Kidney tubule cell (primary cell): ENCODE measurements at places on chromosomes 16 and 17.

- no peak for DNase-seq
These were observed 4.6 kb upstream of the ADCY7 start for GRCh38 chr16:50261707-50262235.

GRCh38 chr16:29662729-29663015 lies 375 bp upstream of the SPN start:
- DNase-seq, result no peak

DNA sequence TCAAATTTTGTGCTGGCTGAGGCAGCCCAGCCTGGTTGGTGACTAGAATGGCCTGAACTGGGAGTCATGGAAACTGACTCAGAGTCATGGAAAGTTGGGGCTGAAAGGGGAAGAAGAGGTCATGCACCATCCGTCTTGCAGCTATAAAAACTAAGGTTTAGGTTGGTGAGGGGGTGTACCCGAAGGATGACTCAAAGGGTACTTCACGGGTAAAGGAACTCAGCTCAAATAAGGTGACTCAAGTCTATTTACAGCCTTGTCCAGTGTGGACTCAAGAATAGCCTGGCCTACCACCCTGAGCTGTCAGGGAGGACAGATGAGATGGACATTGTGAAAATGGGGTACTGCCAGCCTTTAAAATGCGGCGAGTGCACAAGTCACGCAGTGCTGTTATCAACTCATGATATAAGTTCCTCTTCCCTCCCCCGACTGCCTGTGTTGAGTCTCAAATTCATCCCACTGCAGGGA lies 18.6 kb downstream of the CD300LB start:
- DNase-seq, result peak; percentile 89

DNA sequence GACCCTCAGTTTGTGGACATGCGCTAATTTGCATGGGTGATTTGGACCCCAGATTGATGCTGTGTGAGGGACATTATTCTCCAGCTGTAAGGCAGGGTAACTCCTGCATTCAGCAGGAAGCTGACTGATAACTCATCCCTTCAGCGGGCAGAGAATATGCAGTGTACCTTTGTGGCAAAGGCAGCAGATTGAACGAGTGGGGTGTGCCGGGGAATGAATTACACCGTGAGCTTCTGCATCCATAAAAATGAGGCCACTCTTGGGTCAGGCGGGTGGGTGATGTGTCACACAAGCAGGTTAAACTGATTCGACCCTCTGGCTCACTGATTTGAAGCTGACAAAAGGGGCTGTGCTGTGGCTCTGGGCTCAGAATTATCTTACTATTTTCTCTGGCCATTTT lies 128.9 kb upstream of the PMFBP1 start:
- peak; percentile 42 for DNase-seq

DNA sequence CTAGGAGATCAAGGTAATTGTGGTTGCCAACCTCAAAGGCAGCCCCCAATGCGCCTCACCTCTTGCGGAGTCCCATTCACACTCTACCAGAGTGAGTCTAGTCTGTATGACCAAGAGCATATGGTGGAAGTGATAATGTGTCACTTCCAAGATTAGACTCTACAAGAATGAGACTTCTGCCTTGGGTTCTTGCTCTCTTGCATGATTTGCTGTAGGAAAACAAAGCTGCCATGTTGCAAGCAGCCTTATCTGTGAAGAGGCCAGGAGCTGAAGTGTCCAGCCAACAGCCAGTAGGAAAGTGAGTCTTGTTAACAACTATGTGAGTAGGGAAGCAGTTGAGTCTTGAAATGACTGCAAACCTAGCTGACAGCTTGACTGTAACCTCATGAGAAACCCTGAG lies 3.4 kb downstream of the TERF2 start:
- no peak for DNase-seq

DNA sequence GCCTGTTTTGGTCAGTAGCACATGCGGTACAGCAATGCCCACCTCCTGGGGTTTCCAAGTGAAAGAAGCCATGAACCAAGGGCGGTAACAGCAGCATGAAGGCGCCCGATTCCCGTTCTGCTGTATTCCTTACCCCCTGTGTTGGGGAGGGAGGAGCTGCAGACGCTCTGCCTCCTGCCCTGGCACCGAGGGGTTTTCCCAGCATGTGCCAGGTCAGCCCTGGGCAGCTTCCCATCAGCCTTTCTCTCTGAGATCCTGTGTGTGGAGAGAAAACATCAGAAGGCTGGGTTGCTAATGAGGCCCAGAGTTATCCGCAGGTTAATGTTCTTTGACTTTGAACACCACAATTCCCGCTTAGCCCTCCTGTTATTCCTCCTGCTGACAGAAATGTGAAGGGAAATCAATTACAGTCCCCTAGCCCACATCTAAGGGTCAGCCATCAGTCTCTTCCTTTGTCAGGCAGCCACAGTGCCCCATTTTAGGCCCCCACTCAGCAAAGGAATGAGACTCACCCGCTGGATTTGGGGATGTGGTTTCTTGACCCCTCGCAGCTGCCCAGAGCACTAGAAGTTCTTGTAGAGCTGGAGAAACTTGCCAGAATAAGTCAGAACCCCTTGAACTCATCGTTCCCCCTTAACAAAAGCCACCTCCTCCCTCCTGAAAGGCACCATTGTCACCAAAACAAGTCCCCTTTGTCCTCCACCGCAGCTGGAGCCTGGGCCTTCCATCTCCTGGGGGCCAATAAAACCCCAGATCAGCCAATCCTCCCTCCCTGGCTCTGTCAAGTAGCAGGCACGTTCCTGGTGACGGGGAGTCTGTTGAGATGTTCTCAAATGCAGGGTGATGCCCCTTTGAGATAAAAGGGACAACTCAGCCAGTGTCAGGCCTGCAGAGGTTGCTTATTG lies 168.5 kb downstream of the KATNIP start:
- DNase-seq, result peak; percentile 2

GRCh38 chr16:57755061-57755684 lies 19.6 kb downstream of the KATNB1 start:
- DNase-seq, result no peak

DNA sequence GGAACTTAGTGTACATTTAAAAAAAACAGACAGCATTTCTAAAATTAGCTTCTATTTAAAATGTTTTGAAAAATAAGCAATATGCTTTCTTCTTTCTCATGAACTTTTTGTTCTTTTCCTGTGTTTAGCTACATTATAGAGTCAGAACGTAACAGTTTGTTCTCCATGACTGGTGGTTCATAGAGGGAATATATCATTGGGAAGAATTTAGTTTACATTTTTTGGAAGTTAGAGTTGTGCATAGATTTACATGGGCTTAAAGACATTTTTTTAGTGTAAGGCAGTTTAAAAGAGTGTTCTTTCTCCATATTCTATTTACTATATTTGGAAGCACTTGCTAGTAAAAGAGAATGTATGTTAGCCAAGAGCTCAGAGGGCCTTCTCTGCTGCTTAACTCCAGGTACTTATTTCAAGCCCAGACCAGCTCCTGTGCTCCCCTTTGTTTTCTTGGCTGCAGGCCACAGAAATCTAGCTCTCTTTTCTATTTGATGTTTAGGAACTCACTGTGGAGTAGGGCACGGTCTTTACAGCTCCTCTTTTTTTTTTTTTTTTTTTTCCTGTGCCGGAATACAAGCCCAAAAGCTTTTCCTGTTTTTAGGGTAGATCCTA lies 20.2 kb downstream of the AP2B1 start:
- no peak for DNase-seq

DNA sequence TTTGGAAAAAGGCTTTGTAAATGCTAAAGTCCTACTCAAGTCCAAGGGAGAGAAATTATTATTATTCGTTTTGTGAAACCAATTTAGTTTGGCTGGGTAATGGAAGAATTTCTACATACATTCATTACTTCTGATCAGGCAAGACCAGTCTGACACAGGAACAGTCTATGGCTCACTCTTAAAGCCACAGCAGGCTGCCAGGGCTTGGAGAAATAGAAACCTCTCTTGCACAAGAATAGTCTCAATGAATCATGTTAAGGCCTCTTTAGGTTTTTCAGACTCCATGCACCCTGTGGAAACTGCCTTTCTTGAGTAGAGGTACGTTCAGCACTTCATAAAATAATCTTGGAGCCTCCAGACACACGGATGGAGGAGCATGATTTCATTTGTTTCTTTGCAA lies 167.7 kb downstream of the IRX3 start:
- no peak for DNase-seq

GRCh38 chr16:88789594-88789993 lies 4.6 kb upstream of the PIEZO1 start:
- no peak for DNase-seq

DNA sequence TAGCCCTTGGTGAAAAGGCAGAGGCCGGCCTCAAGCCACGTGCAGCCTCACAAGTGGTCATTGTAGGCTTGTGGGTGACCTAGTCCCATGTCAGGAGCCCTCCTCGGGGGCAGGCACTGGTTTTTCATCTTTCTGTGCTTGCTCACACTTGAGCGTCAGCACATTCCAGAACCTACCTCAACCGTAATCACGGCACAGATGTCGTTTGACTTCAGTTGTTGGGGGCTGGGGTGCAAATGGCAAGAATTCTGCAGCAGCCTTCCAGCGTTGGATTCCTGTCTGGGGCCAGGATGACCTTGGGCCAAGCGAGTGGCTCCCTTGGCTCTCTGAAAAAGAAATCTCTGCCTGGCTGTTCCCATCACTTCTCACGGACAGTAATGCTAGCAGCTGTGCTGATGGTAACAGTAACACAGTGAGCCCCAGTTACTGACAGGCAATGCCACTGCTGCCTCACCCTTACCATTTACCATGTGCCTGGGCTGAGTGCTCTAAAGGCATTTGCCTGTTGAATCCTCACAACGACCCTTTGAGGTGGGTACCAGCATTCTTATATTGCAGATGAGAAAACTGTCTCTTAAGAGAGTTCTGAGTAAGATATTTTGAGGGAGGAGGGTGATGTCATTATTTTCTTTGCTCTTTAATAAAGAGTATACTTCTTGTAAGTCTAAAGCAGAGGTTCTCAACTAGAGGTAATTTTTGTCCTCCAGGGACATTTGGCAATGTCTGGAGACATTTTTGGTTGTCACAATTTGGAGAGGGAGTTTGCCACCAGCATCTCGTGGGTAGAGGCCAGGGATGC lies 46.5 kb downstream of the KSR1 start:
- peak; percentile 92 for DNase-seq

DNA sequence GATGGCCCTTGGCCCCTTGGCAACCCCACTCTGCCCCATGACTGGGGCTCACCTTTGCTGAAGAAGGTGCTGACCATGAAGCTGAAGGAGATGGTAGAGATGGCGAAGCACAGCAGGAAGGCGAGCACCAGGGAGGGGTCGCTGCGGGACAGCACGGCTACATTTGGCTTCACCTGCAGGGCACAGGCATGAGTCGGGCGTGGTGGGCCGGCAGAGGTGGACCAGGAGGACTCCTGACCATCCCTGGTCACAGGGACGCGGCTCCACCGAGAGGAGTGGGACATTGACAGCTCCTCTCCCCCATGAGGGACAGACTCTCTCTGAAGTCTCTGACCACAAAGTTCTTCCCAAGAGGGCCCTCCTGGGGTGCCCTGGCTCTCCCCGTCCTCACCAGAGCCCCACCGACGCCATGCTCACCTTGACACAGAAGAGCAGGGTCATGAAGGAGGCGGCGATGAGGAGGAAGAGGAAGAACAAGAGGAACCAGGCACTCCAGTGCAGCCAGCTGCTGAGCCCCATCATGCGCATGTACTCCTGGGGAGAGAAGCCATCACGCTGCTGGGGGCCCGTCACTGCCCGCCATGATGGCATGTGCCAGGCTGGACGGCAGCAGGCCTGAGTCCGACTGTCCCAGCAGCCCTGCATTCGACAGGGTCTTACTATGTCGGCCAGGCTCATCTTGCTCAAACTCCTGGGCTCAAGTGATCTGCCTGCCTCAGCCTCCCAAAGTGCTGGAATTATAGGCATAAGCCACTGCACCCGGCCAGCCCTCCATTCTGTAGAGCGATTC lies 23.1 kb downstream of the ABCA3 start:
- DNase-seq, result no peak

DNA sequence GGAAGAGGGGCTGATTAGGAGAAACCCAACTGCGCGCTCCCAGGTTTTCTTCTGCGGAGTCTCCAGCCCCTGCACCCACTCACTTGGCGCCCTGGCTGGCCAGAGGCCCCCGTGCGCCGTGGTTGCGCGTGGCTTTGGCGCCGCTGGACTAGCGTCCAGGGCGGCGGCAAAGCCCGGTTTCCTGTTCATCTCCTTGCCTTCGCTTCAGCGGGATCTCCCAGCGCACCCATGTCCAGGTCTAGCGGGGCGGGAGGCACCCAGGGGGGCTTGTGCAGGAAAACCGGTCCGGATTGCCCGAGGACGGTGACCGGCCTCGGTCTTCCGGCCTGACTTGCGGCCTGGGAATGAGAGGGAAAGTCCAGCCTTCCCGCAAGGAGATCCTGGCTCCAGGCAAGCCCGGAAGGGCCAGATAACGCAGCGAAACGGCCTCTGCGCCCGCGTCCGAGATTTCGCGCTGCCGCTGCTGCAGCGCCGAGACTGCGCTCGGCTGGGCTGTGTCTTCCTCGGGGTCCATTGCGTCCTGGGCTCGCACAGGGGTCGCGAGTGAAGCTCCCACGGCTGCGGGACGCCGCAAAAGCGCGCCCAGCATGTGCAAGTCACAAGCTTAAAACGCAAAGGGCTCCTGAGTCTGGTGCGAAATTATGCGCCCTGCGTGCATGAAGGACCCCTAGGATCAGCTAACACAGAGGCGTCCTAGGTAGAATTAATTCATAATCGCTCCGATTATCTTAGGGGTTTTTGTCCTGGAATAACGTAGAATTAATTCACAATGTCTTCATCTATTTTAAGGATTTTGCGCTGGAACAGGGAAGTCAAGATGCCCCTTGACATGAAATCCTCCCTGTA lies 5.7 kb downstream of the FOXF1 start:
- peak; percentile 12 for DNase-seq

DNA sequence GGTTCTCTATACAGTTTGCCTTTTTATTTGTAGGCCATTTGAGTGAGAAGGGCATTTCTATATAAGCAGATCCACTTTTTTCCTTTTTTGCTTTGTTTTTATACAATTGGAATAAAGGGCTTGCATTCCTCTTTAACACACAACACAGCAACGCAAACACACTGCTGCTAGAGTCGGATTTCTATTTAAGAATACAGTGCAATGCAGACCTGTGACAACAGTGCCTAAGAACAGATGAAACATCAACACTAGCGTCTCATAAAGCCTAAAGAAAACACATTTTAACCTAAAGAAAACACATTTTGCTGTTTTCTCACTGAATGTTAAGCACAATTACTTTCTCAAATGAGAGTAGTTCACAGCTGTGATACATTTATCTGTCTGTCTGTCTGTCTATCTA lies 1141.1 kb downstream of the CDH11 start:
- DNase-seq, result no peak

- DNase-seq, result no peak
These were observed 5.5 kb upstream of the TMEM114 start for GRCh38 chr16:8595783-8596182.

DNA sequence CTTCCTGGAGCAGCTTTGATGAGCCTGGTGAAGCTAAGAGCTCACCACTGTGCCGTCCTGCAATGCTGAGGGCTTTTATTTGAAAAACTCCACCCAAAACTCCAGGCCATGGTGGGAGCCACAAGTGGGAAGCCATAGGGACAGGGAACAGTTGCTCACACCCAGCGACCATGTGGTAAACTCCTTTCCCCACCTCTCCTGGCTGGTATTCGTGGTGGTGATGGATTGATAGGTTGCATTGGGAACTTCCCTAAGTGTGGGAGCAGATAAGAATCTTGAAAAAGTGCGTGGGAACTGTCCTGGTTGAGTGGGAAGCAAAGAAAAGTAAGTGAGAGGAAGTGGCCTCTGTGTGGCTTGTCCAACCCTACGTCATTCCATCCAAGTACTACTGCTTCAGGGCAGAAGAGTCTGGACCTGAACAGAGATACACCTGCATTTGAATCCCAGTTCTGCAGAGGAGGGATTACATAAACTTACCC lies at the start of gene CCL1:
Gene CCL1 (minus strand): TSS at position 51 of the 479 bp plus-strand sequence. CDS start 72 bp downstream, outside the sequence.
- DNase-seq, result no peak
